ENCODE measurements at places on chromosomes 6 and 20.

- DNase-seq, result no peak
These were observed 76.7 kb downstream of the PREP start for GRCh38 chr6:105326216-105326615.

DNA sequence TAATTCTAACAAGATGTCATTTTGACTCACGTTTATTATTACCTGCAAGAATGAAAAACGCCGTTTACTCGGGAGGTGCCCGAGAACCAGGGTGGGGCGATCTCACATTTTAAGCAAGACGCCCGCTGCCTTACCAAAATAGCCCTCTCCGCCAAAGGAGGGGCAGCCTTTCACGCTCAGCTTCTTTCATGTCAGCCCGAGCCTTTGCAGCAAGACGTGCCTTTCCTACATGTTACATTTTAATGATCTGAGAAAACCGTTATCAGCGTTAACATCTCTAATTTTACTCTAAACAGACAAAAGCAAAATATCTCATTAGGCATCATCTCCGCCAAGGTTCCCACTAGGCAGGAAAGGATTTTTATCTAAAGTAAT, 2.0 kb downstream of the BACH2 start:
- peak; percentile 51 for DNase-seq

DNA sequence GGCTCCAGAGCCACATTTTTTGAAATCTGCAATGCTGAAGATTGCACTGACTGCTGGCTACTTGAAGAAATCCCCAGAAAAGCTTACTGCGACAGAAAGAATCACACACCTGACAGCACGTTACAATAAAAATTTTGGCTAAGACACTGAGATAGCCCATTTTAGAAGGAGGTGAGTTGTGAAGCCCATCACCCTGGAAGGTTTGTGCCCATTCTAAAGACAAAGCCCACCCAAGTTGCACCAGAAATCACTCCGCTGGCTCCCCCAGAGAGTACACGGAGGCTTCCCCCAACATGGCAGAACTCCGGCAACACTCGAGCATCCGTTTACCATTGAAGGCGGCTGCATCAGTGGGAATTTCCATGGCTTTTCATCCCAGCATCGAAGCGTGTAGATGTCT, 29.4 kb downstream of the LPA start:
- no peak for DNase-seq

- peak; percentile 68 for DNase-seq
These were observed 69.5 kb downstream of the PREX1 start for GRCh38 chr20:48758206-48758820.

DNA sequence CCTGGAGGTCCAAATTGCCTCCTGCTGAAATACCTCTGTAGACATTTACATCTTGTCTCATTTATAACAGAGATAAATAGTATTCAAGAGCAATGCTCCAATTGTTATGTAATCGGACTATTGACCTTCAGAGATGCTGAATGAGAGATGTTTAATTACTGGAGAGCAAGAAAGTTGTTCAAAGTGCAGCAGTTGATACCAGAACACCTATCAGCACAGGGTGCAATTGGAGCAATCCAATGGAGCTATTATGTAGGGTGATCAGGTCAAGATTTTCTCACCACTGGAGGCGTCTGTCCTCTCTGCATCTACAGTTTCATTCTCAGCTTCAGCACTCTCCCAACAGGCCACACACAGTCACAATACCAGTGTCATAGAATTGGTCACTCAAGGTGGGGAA, 19.5 kb upstream of the TMX4 start:
- no peak for DNase-seq

DNA sequence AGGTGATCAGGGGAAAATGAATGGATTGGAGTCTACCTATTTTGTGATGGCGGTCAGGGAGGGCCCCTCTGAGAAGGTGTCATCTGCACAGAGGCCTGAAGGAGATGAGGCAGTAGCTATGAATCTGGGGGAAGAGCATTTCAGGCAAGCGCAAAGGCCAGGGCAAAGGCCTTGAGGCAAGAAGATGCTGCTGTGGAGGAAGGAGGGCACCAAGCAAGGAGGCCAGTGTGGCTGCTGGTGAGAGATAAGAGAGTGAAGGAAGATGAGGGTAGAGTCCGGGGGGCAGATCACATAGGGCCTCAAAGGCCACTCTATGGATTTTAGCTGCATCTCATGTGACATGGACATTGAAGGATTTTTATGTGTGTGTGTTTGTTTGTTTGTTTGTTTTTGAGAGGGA, 20.6 kb upstream of the CSNK2A1 start:
- DNase-seq, result no peak

- no peak for DNase-seq
These were observed 191.2 kb upstream of the PREP start for GRCh38 chr6:105593805-105594671.

DNA sequence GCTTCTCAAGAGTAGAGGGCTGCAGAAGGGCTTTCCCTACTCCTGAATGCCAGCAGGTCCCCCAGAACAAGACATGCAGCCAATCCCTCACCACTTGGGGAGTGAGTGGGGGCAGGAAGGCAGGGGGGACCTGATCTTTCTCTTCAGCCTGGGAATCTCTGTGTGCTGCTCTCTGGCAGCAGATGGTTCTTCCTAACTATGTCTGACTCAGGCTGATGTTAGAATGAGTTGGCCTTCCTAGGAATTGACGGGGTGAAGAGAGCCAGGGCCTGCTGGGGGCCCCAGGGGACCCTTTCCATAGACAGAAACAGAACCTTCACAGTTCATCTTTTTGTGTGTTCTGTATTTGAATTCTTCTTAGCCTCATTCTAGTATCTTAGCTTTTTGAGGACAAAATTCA, 29.0 kb upstream of the TCP11 start:
- DNase-seq, result no peak

DNA sequence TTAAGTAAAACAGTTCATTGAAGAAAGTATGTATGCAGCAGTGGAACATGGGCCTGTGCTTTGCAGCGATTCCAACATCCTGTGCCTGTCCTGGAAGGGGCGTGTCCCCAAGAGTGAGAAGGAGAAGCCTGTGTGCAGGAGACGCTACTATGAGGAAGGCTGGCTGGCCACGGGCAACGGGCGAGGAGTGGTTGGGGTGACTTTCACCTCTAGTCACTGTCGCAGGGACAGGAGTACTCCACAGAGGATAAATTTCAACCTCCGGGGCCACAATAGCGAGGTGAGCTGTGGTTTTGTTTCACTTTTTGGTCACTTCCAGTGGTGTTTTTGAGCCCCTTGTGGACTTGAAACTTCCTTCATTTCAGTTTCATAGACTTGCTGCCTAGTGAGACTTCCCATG, 1.7 kb downstream of the TULP4 start:
- DNase-seq, result no peak

- no peak for DNase-seq
These were observed 268.3 kb downstream of the TFAP2C start for GRCh38 chr20:56897318-56897957.

GRCh38 chr6:18306977-18307376, 42.6 kb upstream of the DEK start:
- no peak for DNase-seq

DNA sequence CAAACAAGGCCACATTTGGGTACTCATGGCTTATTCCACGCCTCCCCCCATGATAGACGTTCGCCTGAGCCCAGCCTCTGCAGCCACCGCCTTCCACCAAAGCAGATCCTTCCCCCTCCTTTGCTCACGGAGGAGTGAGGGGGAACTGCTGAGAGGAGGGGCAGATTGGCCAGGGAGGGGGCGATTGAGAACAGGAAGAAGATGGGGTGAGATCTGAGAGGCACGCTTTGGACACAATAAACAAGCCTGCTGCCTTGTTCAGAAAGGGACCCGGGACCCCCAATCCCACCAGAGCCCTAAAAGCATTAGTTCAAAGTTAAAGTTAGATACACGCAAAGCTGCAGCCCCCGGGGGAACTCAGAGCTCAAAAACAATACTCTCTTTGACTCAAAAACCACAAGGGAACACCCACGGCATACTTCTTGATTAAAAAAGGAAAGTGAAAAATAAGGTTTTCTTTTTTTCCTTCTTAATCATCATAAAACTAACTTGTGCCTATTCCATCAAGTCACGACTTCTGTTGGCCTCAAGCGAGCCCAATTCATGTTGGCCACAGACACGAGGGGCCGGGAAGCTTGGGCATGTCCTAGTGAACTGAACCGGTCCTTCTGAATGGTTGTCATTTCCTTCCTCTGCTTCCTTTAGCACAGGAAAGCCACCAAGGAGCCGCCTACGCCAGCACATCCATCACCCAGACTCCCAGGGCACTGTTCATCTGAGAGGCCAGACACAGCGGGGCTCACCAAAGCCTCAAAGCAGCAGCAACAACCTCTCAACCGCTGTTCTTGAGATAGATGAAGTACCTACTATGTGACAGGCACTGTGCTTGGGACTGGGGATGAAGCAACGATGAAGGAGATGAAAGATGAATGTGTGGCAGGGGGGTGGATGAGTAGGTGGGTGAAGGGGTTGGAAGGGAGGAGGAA, 44.7 kb downstream of the NFATC2 start:
- peak; percentile 66 for DNase-seq

DNA sequence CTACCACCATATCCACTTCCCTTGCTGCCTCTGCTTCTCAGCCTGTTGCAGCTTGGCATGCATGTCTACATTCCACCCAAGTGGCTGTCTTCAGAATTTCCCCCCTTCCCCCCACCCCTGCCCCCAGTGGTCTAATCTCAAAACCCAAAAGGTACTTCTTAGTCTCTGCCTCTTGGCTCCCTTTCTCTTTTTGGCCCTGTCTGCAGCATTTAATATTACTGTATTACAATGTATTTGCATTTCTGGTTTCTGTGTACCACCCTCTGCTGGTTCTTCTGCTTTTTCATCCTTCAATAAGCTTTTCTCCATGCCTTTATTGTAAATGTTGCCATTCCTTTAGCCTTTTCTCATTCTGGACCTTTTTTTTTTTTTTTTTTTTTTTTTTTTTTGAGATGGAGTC, 43.0 kb downstream of the RPRD1B start:
- no peak for DNase-seq

DNA sequence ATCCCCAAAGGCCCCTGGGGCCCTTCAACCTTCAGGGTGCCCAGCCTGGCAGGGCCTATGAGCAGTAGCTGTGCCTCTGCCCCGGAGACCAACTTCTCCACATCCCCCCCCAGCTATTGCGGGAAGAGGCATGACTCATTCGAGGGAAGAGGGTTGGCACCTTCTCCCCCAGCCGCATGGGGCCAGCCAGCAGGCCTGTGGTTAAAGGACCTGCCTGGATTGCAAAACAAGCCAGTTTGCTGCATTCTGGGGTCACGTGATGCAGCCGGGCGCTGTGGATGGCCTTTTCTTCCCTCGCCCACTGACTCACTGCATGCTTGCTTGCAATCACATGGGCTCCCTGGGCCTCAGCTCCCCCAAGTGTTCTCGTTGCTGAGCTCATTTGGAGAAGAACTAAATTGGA, 182.5 kb downstream of the MAFB start:
- DNase-seq, result peak; percentile 53

GRCh38 chr6:132902901-132903300, 88.5 kb downstream of the RPS12 start:
- no peak for DNase-seq

DNA sequence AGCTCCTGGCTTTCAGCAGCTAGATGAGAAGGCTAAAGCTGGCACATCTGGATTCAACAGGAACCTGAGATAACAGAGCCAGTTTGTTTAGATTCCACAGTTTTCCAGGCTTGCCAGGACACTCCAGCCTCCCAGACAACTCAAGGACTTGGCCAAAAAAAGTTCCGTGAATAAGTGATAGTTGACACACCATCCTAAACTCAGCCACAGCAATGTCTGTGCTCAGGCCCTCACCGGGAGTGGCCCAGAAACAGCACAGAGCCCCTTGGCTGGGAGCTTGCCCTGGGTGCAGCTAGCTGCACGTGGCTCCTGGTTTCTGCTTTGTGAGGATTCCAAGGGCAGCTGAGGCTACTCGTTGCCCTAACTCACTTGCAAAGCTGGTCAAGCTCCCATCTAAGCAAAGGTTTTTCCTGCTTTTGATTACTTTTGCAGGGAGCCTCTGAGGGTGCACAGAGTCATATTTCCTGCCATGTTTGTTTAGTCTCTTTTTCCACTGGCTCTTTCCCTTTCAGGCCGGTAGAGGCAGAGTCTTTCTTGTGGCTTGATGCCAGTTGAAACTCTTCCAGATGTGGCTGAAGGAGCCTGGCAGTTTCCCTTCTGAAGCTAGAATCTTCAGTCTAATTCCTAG, 118.3 kb upstream of the ECI2 start:
- DNase-seq, result no peak

GRCh38 chr6:1068905-1069304, 243.0 kb upstream of the FOXQ1 start:
- no peak for DNase-seq

- no peak for DNase-seq
These were observed 41.8 kb downstream of the RPRD1B start for GRCh38 chr20:38075161-38075998.

DNA sequence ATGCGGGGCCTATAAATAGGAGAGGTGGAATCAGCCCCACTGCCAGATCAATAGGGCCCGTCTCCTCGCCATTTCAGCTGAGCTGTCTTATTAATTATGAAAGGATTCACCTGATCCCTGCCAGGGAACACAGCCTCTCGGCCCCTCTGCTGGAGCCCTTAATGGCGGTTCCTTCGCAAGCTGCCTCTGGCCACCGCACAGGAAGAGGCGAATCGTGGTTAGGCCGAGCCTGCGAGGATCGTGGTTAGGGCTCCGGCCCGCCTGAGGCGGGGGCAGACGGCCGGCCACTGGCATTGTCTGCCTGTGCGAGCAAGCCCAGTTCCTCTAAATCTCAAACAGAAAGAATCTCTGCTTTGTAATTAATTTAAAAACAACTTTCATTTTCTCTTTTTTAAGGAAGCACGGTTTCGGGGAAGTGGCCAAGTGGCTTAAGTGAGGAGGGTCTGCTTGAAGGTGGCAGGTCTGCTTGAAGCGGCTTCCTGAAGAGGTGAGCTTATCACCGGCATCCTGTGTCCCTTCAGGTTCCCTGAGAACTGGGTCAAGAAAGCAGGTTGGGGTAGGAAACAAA, 9.2 kb downstream of the NRN1 start:
- DNase-seq, result no peak

- DNase-seq, result no peak
These were observed 31.4 kb downstream of the FOXP4 start for GRCh38 chr6:41577356-41578216.

GRCh38 chr6:167832497-167833395, 6.0 kb downstream of the AFDN start:
- DNase-seq, result no peak

GRCh38 chr20:47125758-47126591, 230.5 kb downstream of the ZMYND8 start:
- DNase-seq, result no peak

DNA sequence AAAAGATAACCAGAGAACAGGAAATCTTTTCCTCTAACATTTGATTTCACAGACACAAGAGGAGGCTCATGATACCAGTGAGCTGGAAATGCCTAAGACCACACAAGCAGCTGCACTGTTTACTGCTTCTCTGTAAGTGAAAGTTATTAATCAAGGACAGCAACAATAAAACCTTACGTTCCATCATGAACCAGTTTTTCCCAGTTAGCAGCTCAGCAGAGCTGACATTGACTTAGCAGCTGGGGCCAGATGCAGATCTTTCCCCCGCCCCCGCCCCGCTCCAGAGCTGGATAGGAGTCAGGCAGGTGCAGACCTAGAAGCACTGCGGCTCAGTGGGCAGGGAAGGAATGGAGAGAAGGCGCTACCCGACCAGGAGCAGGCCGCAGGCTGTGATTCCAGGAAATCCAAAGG, 275.2 kb downstream of the GMDS start:
- DNase-seq, result no peak

GRCh38 chr6:18324706-18325042, 60.3 kb upstream of the DEK start:
- no peak for DNase-seq

Data from CD4-positive, alpha-beta T cell treated with Interleukin-17A for 1 hour (primary cell).